ENCODE measurements at places on chromosomes 13 and 19.

- no peak for DNase-seq
These were observed 1.3 kb downstream of the NCLN start for GRCh38 chr19:3186891-3187661.

- DNase-seq = no peak
These were observed 47.0 kb downstream of the RUBCNL start for GRCh38 chr13:46340011-46340410.

DNA sequence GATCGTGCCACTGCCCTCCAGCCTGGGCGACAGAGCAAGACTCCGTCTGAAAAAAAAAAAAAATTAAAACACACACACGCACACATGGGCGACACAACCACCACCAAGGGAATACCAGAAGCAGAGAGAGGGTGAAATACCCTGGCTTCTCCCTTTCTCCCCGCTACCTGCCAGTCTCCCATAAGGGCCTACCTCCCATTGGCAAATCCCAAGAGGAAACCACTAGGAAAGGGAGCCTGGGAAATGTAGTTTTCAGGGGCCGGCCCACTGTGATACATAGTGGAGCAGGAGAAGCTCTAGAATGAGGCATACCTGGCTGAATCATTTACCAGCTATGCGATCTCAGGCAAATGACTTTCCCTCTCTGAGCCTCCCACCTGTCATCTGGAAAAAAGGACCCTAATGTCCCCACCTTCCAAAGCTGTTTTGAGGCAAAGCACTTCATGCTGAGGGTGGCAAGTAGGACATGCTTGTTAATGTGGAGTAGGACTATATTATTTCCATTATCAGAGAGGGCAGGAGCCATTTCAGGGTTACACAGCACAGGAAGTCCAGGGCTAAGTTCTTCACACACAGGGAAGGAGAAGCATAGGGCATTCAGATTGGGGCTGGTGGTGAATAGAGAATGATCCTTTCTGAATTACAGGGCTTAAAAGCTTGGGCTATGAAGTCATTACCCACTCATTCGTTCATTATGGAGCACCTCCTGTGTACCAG lies 14.3 kb upstream of the HNRNPUL1 start:
- DNase-seq = no peak

- DNase-seq = no peak
These were observed 20.5 kb downstream of the ZNF114 start for GRCh38 chr19:48290401-48290770.

- DNase-seq = no peak
These were observed 26.8 kb downstream of the STARD13 start for GRCh38 chr13:33258808-33259193.

- DNase-seq = no peak
These were observed 1636.1 kb downstream of the SLITRK5 start for GRCh38 chr13:89307278-89307677.

DNA sequence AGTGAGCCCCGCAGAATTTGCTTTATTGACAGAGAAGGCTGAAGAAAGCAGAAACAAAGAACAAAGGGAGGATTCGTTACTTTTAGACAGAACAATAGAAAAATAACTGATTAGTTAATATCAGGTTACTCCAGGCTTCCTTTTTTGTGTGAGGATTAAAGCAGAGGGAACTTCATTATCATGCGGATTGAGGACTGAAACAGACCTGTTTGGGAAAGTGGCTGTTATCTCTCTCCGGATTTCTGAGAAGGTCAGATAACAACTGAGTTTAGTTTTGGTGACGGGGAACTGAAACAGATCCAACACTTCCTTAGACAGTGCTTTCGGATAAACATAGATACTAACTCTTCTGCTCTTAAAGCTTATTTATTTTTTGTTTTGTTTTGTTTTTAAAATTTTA lies 246.4 kb upstream of the ZNF507 start:
- DNase-seq = no peak

DNA sequence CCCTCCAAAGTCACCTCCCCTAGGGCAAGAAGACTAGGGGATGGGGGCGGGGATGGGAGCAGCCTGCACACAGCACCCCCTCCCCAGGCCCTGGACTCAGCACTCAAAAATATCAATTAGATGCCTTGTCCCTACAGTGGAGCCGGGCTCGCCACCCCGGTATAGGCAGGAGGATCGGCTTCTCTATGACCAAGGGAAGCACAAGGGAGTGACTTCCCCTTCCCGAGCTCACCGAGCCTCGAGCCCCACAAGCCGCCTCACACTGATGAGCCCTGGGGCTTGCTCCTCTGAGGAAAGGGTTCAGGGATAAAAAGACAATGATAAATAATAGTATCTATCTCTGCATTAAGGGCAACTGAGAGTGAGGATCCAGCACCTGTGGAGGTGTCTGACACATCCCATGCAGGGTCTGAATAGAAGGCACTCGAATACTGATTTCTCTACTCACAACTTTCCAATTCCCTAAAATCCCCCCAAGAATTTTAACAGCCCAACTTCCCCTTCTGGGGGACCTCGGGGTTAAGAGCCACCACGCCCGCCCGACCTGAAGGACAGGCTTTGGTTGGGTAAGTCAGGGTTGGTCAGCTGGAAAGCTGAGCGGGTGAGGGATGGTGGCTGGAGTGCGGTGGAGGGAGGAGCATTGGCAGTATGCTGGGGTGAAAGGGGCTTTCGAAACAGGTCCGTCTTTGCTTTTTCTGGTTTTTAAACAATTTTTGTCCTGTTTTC lies 51.3 kb downstream of the STK24 start:
- DNase-seq = no peak

DNA sequence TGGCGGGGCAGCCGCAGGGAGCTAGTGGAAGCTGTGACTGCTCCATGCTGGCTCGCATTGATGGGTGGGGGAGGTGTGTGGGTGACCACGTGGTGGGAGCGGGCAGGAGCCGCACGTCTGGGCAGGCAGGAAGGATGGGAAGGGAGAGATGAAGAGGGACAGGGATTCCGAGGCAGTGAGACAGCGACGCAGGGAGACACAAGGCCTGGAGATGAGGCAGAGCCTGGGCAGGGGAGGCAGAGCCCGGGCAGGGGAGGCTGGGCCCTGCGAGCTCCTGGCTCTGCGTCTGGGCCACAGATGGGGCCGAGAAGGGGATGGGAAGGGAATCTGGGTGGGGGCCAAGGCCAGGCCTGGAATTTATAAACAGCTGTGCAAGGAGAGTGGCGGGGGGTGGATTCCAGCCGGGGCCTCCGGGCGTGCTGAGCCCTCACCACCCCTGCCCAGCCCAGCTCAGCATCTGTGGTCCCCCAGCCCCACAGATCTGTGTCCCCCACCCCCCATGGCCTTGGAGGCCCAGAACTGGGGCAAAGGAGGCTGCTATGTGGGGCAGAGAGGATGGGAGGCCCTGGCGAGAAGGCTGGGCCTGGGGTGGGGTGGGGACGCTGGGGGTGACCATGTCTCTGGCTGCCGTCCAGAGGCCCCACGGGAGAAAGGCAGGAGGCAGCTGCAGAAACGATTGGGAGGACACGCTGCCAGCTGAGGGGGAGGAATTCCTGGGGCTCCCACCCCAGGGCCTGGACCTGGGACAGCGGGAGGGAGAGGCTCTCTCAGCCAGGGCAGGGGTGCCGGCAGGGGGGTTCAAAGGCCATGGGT lies 6.0 kb downstream of the EHD2 start:
- no peak for DNase-seq

- DNase-seq = no peak
These were observed 27.2 kb upstream of the FEM1A start for GRCh38 chr19:4764393-4764660.

DNA sequence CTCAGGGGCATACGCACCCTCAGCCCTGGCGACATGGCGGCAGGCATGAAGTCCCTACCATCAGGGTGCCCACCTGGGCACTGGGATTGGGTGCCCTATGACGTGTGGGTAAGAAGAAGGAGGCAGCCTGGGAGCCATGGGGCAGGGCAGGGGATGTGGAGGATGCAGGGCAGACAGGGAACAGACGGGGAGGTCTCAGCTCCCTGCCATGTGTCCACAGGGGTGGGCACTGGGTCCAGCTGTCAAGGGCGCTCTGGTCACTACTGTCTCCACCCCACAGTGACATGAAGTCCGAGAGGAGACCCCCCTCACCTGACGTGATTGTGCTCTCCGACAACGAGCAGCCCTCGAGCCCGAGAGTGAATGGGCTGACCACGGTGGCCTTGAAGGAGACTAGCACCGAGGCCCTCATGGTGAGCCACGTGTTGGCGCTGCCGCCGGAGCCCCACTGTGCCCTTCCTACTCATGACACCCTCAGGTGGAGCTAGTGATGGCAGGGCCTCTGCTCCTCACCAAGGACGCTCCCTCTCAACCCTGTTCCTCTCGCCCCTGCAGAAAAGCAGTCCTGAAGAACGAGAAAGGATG lies 23.2 kb downstream of the TSSK6 start:
- DNase-seq = no peak

DNA sequence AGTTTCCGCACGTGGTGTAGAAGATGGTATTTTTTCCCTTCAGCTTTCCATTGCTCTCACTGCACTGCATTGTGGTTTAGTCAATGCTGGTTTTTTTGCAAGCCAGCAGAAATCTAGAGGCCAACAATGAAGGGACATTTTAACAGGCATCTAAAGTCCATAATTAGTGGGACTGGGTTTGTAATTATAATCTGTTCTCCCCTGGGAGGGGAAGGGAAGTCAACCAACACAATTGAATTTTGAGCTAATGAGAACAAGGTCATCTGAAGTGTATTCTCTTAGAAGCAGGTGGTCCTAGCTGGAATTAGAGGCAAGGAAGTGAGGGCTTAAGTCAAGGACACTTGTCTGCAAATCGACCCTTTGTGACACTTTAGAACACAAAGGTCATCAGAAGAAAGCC lies 156.4 kb downstream of the MYO16 start:
- no peak for DNase-seq

DNA sequence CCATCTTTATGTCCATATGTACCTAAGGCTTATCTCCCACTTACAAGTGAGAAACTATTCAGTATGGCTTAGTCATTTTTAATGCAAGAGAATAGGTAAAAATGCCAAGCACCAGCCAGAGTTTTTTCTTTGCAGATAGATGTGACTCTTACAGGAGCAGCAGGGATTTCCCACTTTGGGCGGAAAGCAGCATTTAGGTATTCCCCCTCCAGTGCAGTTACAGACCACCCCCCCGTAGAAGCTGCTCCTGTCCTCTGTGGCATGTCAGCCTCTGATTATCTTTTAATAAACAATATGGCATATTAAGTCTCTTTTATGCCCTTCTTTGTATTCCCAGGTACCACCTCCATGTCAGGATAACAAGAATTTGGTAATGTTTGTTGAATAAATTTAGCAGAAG lies 24.7 kb upstream of the USPL1 start:
- no peak for DNase-seq

DNA sequence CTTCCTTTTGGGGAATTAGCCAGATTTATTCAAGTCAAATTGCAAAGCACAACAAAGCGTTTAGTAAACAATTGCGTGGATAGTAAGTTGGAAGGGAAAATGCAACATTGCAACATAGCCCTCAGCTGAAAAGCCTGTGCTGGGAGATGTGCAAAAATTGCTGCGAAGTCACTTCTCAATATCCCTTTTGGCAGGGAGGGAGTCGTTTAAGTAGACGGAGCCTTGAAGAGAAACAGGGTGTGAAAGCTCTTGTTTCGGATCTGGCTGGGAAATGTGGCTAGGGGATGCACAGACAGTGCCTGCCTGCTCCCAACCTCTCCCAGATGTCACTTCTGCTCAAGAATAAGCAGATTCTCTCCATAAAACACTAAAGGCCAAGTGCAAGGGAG lies 56.8 kb downstream of the SLC7A1 start:
- no peak for DNase-seq

GRCh38 chr19:18480006-18480691 lies 41.7 kb downstream of the ELL start:
- no peak for DNase-seq

GRCh38 chr13:90232291-90232690 lies 1115.2 kb upstream of the MIR17HG start:
- DNase-seq = no peak

DNA sequence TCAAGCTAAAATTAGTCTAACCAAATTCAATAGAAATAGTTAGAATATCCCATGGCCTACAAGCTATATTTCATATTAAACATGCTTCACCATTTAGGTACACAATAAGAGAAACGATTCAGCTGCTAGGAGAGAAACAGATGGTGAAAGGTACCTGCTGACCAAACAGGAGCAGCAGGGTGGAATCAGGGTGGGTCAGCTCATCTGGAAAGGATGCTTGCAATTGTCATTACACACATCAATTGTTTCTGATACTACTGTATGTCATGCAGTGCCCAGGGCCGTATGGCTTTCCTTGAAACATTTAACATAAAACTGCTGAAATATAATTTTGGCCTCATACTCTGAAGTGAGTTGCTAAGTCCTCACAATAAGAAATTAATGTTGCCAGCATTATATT lies 776.0 kb downstream of the DACH1 start:
- DNase-seq = no peak

DNA sequence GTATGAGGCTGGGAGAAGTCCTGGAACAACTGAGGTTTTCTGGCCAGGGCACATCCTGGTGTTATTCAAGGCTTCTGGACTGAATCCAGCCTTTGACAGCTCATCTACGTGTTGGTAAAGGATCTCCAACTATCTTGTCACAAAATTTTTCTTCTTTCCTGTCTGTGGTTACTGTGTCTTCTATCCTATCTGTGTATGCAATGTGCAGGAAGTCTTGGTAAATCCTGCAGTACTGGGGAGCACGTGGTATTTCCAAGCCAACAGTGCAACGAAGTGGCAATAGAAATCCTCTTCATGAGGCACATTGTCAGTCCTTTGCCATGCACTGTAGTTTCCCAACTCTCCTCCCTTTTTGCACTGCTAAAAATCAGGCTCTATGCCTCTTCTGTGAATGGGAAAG lies 86.7 kb downstream of the ZNF100 start:
- DNase-seq = no peak

DNA sequence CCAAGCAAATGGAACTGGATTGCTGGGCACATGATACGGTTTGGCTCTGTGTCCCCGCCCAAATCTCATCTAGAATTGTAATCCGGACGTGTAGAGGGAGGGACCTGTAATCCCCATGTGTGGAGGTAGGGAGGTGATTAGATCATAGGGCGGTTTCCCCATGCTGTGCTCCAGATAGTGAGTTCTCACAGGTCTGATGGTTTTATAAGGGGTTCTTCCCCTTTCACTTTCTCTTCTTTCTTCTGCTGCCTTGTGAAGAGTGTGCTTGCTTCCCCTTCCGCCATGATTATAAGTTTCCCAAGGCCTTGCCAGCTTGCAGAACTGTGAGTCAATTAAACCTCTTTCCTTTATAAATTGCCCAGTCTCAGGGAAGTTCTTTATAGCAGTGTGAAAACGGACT lies 32.6 kb upstream of the MTIF3 start:
- no peak for DNase-seq

DNA sequence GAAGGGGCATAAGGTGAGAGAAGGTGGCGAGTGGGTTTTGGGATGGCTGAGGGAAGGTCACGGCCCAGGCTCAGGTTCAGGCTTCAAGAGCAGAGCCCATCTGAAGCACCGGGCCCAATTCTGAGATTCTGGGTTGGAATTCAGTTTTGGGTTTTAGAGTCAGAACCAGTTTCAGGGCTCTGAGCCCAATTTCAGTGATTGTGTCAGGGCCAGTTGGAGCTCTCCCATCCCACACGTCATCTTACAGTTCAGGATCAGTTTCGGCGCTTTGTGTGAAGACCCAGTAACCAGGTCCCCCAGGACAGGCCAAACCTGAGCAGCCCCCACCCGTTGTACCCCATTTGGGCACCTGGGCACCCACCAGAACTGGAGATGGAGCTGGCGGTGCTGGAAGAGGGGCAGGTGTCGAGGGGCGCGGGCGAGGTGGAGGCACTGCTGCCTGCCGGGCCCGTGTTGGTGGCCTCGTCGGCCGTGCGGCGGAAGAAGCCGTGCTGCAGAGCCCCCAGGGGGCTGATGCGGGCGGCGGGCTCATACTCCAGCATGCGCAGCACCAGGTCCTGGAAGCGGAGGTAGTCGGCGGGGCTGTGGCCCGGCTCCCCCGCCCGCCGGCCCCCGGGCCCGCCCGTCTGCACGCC lies 7.5 kb downstream of the DYRK1B start:
- DNase-seq = no peak

All from activated CD8-positive, alpha-beta memory T cell treated with anti-CD3 and anti-CD28 coated beads for 4 hours (primary cell).